ENCODE measurements at places on chromosomes 2 and 18.
A peak's percentile ranks its signal among the peaks of the same experiment; 100 is the strongest.

DNA sequence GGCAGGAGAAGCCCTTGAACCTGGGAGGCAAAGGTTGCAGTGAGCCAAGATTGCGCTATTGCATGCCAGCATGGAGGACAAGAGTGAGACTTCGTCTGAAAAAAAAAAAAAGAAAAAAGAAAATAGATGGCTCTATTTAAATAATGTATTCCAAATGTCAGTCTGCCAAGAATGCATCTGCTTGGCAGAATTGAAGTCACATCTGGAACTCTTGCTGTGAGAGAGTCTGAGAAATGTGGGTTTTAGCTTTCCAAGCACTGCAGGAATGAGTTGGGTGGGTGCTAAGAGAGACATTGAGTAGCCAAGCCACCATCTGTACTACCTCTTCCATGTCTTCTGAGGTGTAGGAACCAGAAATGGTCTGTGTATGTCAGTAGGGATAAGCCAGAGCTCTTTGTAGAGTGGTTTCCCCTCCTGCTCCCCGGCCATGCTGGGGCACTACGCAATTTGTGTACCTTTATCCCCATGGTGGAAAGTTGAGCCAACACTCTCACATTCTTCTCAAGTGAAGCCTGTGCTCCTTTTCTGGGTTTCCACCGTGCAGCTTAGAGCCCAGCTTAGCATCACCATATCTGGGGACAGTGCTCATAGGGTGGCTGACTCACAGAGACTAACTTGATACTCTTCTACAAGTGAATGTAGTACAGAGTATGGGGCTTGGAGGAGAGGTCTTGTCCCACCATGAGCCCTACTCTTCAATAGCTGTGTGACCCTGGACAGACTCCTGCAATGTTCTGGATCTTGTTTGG lies 25.3 kb downstream of the IL1F10 start:
- no peak for DNase-seq

- DNase-seq, result no peak
These were observed 85.5 kb downstream of the MALT1 start for GRCh38 chr18:58756596-58757240.

DNA sequence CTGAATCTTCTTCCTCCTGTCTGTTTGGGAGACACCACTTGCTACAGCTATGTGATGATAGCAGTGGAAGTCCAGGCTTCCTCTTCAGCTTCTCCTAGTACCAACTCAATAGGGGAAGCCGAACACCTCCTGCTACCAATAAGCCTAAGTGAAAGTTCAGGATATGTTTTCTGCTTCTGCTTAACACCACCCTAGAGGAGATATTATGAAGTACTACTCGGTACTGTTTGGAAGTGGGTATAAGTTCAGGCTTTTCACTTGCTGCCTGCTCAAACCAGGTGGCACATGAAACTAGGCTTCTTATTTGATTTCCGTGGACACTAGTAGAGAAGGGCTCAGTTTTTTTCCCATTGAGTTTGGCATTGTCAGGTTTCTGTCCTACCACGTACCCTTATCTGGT lies 99.8 kb downstream of the PTPN4 start:
- no peak for DNase-seq

DNA sequence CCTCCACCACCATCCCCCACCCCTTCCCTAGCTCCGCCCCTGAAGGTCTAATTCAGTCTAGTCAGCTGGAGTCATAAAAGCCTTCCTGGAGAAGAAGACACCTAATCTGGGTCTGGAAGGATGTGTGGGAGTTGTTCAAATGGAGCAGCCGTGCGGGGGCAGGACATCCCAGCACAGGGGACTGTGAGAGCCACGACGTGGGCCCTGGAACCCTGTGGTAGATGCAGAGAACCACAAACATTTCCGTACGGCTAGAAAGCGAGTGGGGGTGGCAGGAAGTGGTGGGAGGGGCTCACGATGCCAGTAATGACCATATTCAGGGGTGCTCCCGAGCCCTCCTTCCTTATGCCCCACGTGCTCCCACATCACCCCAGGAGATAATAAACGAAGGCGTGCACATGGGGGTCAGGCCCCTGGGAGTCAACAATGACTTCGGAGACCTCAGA lies 20.9 kb upstream of the COL6A3 start:
- peak; percentile 66 for DNase-seq

- DNase-seq, result no peak
These were observed 738.2 kb downstream of the LRP1B start for GRCh38 chr2:141392517-141393213.

- no peak for DNase-seq
These were observed 123.0 kb upstream of the THUMPD2 start for GRCh38 chr2:39902103-39902502.

DNA sequence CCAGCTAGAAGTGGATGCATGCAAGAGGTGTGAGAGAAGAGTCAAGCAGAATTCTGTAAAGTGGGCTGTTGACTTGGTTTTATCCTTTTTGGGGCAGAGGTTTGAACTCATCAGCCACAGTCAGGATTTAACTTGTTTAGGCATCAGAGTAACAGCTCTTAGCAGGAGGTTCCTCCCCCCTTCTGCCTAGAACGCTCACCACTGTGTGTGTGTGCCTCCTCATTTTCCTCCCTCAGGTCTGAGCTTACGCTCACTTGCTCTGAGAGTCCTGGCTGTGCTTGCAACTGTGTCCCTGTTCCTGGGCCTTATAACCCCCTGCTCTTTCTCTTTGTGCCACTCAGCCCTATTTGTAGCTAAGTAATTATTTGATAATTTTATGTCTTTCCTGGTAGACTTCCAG lies 167.9 kb downstream of the TMEM182 start:
- no peak for DNase-seq

DNA sequence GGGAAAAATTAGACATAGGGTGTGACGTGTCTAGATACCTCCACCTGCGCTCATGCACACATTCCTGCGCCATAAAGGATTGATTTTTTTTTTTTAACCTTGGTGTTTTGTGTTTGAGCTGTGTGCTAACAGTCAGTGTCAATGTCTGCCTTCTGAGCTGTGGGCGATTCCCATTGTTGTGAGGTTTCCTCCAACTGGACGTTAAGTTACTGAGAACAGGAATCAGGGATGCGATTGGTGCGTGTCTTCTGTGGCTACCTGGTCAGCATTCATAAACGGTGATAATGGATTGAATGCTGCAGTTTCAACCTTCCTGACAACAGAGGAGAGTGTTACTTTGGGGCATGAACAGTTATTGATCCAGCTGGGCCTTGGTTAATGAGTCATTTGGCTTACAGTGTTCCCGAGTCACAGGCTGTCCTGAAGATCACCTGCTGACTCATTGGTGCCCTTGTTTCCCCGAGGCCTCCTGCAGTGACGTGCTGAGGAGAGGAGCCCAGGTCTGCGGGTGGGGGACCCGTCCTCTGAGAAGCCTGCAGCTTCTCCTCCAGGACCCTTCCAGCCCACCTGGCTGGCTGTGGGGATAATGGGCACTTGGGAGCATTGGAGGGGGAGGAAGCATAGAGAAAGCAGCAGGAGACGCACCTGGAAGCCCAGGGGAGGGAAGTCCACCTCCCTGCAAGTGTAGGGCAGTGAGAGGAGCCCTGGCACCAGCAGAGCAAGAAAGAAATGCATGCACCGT lies 25.8 kb upstream of the CABYR start:
- no peak for DNase-seq

DNA sequence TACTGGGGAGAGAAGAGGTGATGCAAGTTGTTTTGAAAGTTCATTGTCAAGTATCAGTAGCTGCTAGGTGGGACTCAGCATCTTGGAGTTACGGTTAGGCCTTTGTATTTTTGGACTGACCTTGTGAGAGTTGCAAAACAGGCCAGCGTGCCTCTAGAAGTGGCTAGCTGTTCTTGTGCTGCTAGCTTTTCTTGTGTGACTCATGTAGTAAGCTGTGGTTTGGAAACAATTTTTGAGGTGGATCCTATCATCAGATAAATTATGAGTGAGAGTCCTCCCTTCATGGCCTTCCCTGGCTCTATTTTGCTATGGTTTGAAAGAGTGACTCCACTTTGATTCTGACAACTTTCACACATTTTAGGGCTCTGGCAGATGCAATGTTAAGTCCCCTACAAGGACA lies 409.2 kb upstream of the HS6ST1 start:
- no peak for DNase-seq

DNA sequence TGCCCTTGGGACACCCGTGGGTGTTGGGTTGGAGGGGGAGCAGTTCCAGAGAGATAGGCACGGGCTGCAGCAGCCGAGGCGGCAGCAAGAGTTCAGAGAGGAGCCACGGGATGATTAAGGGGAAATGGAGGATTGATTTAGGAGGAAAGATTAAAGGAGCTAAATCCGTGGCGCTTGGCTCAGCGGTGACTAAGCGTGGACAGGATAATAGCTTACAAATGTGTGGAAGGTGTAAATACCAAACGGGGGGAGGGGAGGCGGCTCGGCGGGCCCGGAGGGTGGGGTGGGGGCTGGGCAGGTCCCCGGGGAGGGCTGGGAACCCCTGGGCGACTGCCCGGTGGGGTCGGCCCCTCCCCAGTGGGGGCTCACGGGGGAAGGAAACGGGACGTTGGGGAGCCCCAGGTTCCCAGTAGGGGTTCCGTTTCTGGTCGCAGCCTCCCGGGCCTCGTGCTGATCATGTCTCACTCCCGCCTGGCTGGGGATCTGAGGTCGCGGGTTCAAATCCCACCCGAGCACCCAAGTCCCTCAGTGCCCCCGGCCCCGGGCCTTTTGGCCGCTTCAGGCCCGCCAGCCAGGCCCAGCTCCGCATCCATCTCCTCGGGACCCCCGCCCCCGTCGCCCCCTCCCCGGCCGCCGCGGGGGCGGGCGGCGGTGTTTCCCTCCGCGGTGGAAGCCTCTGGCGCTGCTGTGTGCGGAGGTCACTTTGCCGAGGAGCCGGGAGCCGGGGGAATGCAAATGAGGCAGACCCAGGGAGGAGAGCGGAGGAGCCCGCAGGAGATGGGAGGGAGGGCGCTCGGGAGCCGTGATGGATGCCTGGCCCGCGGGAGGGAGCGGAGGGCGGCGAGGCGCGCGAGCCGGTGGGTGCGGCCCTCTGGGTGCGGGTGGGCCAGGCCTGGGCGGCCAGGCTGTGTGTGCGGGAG lies 8.1 kb downstream of the ASIC4 start:
- no peak for DNase-seq

DNA sequence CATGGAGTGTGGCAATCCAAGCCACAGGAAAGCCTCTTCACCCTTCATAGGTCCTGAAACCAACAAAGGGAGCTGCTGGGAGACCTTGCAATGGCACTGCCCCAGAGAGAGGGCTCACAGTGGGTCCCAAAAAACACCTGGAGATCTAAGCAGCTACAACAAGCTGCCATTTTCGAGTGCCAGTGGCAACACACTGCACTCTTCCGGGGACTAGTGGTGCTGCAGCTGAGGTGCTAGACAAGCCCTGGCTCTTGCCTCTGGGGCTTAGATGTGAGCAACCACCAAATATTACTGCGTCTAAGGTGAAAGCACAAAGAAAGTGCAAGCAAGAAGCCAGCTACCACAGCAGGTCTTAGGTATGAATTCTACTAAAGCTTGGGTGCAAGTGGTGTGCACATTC lies 192.9 kb downstream of the NOL4 start:
- no peak for DNase-seq

DNA sequence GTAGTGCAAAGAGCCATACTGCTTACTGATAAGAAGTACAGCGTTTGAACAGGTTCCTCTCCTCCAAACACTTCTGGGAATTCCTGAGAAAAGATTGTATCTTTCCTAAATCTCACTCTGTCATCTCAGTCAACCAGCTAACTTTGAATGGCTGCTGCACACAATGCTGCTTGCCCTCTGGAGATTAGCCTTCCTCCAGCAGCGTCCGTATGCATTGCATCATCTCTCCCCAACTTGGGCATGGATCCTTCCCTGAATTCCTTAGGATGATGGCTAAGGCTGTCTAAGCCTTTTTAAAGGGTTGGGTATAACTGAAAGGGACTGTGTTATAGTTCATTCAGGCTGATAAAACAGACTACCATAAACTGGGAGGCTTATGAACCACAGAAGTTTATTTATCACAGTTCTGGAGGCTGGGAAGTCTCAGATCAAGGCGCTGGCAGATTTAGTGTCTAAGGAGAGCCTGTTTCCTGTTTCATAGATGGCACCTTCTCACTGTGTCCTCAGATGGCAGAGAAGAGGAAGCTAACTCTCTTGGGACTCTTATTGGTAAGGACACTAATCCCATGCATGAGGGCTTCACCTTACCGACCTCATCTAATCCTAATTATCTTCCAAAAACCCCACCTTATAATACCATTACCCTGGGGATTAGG lies 105.3 kb downstream of the PAX3 start:
- DNase-seq, result no peak
